ENCODE measurements at places on chromosomes 2 and 18.

DNA sequence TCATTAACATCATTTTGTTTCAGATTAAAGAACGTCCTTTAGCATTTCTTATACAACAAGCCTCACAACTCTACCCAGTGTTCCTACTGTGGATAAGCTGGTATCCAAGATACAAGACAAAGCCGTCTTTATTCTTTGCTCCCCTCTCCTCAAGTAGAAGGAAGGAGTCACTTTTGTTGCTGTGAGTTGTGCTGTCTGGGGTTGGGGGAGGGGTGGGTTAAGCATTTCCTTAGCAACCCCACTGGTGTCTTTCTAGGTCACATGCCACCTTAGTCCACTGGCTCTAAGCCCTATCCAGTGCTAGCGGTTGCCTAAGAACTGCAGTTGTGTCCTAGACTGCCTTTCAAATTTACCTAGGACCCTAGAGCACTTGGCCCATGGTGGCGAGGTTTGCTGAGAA is 155.6 kb upstream of the PIEZO2 start:
- DNase-seq, result no peak

DNA sequence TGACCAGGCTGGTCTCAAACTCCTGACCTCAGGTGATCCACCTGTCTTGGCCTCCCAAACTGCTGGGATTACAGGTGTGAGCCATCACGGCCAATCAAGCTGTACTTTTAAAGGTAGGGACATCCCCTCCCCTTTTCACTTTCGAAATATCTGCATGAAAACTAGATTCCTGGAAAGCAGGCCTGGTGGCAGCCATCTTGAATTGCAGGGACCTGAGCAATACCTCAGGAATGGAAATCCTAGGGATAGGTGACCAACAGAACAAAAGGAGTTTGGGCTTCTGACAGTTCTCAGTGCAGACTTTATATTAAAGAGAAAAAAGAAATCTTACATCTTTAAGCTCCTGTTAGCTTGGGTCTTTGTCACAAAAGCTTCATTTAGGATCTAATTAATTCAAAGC is 62.6 kb downstream of the KLF7 start:
- DNase-seq, result no peak

DNA sequence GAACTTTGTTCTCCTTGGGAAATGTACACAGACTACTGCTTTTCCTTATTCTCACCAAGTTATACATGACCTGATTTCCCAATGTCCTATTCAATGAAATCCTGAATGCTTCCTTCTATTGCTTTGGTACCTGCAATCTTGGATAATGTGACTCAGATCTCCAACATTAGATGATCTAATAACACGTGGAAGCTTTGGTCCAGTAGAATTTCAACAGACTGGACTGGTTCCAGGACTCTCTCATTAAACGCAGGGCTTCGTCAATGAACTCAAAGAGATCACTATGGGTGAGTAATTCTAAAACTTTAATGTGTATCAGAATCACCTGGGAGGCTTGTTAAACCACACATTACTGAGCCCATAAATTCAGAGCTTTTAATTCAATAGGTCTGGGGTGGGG is 413.6 kb upstream of the KCNH7 start:
- DNase-seq, result no peak

DNA sequence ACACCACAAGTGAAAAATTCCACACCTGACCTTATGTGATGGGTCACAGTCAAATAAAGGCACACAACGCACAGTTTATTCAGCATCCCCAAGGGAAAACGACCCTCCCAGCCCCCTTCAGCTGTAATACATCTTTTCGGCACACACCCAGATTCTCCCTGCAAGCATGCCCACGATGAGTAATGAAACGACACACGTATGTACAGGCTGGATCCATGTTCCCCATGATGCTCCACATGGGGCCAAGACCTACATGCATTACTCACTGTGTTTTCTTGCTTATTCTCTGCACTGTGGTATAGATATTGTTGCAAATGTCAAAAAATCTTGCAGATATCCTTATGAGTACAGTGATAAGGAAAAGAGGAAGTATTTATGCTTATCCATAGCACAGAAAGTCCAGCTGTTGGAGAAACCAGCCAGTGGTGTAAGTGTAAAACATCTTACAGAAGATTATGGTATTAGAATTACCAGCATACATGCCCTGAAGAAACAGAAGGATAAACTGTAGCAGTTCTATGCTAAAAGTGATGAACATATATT is 32.5 kb upstream of the SGPP2 start:
- DNase-seq, result no peak

GRCh38 chr2:185511925-185512324 is 226.7 kb upstream of the FSIP2 start:
- DNase-seq, result no peak

DNA sequence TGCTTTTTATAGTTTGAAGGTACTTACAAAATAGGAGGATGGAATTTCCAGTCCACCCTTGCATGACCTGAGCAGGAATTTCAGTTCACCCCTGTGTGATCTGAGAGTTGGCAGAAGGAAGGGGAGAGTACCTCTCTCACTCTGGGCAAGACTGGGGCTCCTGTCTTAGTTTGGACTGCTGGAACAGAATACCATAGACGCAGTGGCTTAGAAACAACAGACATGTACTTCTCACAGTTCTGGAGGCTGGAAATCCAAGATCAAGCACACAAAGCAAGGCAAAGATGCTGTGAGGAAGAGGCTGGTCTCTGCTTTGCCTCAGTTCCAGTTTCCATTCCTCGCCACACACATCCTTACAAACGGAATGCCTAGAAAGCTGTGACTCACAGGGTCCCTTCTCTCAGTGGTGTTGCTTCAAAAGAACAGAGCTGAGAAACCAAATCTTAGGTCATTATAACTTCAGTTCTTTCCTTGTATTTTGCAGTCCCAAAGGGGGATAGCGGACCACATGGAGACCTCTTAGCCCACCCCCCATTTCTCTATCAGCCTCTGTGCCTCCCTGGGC is 108.8 kb upstream of the HAAO start:
- DNase-seq, result no peak

- no peak for DNase-seq
Observed at GRCh38 chr2:14072338-14072737, 560.2 kb upstream of the LRATD1 start.

- no peak for DNase-seq
Observed at GRCh38 chr2:191327484-191327883, 82.3 kb downstream of the MYO1B start.

GRCh38 chr2:43631618-43632317 is 5.3 kb upstream of the PLEKHH2 start:
- no peak for DNase-seq

GRCh38 chr18:21599585-21600525 is 649 bp downstream of the ESCO1 start:
- DNase-seq, result no peak

DNA sequence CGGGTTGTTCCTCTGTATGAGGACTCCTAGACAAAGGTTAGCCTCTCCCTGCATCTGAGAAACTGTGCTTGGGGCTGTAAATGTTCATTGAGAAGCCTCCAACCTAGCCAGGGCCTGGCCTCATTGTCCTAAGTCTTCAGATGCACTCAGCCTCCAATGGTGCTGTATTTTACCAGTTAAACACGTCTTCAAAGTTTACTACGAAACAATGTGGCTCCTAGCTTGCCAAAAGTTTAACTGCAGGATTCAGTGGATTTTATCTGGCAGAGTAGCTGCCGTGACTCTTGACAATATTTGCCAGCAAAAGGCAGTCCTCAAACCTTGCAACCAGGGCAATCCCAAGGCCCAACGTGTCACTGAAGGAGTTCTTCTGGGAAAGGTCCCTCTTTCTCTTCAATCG is 1.1 kb downstream of the PID1 start:
- DNase-seq, result no peak

DNA sequence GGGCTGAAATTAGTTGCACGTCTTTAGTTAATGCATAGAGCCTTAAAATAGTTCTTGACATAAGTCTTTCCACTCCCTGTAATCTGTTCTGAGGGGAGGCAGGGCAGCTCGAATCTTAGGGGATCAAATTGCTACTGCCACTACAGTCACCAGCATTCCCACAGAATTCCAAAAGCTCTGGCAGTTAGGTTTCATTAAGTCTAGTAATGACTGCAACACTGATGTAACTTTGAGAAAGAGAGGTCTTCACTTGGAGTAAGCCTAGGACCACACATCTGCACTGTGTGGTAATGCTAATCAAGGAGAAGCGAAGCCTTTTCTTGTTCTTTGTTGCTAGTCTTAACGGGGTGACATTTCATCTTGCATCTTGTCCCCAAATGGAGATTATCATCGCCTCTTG is 19.3 kb upstream of the NCK2 start:
- no peak for DNase-seq

DNA sequence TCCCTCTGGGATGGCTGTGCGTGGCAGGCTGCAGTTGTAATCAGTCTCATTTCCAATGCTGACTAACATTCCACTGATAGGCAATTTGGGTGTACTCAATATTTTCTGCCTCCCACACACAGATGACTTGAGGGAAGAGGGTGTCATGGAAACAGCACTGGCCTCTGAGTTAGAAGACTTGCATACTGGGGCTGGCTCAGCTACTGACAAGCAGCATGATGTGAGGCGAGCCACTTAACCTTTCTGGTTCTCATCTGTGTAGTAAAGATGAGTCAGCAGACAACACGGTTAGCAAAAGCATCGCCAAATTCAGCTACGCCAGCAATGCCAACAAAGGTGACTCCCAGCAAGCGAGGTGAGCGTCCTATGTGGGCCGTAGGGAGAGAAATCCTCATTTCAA is 73.5 kb downstream of the COLEC12 start:
- no peak for DNase-seq

- DNase-seq, result no peak
Observed at GRCh38 chr2:32922501-32922900, 24.3 kb upstream of the LTBP1 start.

GRCh38 chr18:37042381-37042780 is 213.5 kb downstream of the KIAA1328 start:
- no peak for DNase-seq

- no peak for DNase-seq
Observed at GRCh38 chr2:37091873-37092272, 7.6 kb downstream of the GPATCH11 start.

- DNase-seq, result no peak
Observed at GRCh38 chr2:226531061-226531810, 268.4 kb downstream of the IRS1 start.

DNA sequence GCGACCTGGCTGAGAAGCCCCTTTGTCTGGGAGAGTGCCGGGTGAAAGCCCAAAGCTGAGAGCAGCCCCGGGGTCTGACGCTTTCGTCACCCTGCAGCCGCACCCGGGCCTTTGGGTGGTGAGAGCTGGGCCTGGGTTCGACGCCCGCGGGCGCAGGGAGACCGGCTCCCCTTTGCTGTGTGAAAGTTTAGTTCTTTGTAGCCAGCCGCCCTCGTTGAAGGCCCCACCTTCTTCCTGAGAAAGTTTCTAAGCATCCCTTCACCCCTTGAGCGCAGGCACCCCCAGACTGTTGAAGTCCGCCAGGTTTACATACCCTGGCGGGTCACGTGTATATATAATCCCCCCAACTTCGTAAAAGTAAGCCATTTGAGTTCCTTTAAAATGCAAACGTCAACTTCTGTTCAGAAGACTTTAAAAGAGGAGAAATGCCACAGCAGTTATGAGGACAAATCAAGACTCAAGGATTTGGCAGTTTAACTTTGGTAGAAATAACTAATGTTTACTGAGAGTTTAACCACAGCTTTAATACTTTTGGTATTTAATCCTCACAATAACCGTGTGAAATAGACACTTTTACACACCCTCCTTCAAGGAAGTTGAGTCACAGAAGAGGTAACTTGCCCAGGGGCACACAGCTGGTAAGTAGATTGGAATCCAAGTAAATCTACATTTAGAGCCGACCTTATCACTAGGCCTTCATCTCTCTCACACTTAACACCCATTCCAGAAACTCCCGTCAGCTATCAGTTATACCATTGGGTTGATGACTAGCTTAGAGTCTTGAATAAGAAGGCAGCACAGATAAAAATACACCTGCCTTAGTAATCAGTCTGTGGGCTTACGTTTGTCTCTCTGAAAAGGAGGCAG is 1.1 kb upstream of the MBOAT2 start:
- no peak for DNase-seq

DNA sequence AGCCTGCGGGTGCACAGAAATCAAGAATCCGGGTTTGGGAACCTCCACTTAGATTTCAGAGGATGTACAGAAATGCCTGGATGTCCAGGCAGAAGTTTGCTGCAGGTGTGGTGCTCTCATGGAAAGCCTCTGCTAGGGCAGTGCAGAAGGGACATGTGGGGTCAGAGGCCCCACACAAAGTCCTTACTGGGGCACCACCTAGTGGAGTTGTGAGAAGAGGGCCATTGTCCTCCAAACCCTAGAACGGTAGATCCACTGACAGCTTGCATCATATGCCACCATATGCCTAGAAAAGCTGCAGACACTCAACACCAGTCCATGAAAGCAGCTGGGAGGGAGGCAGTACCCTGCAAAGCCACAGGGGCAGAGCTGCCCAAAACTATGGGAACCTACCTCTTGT is 833.0 kb downstream of the TMEM182 start:
- DNase-seq, result no peak

GRCh38 chr2:235048549-235048948 is 96.7 kb downstream of the SH3BP4 start:
- DNase-seq, result no peak

- no peak for DNase-seq
Observed at GRCh38 chr18:31736630-31737029, 24.1 kb downstream of the SLC25A52 start.

DNA sequence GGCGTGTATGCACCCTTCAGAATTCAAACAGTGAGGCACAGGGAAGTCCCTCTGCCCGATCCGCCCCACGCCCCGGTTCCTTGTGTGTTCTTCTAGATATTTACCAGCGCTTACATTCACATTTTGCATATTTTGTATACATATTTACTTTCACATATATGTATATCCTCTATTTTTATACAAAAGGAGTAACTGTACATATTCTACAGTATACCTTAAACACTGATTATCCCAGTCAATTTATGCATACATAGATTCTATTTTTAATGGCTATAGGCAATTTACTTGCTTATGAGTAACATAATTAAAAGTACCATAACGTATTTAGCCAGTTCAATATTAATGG is 307 bp upstream of the DUSP11 start:
- DNase-seq, result no peak

DNA sequence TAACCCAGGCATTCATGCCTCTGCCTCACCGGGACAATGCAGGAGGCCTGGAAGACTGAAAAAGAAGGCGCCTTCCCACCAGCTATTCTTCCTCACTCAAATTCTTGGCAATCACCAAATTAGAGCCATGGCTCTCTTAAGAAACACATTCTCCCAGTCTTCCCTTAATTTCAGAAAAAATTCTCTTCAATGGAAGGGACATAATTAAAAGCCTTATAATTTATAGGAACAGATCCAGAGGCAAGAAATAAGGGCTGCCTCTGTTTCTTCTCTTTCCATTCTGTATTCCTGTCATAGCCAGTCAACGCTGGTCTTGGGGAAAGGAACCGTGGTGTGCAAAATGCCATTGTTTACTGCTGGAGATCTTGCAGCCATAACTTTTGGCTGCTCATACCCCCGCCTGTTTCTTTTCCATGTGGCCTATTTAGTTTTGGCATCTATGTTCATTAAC is 32.8 kb downstream of the DTNA start:
- DNase-seq, result no peak

Measured in activated CD8-positive, alpha-beta memory T cell treated with anti-CD3 and anti-CD28 coated beads for 24 hours (primary cell).